CD8-positive, alpha-beta T cell (primary cell): ENCODE measurements at places on chromosomes 3 and 15. TPM values are rescaled to one million over a fixed set of nuclear protein-coding genes. Genes with fewer than 3 reads are reported as not detected.

DNA sequence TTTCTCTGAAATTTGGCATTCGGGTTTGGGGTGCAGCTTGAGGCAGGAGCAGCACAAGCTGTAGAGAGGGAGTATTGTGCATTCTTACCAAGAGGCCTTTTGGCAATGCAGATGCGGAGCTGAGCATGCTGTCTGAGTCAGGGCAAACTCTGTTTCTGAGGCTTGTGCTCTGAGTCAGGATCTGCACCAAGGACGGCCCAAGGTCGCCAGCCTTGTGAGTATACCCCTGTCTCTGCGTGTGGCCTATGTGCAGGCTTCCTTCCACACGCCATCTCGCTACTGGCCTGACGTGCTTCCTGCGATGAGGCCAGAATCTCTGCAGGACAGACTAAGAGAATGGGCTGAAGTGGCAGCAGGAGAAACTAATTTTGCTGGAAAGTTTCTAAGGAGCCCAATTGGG lies 83.8 kb upstream of the ROPN1 start:
- no peak for DNase-seq

DNA sequence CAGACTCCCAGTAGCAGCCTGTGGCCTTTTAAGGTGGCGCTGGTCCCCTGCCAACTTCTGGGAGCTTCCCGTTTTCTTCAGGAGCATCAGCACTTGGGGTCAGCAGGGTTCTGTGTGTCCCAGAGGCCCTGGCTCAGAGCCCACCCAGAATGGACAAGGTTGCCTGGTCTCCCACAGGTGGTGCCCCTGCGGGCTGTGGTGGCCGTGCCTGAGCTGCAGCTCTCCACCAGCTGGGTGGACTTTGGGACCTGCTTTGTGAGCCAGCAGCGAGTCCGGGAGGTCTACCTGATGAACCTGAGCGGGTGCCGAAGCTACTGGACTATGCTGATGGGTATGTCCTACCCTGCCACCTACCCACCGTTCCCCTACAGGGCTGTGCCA lies 15.5 kb downstream of the ACAA1 start:
- no peak for DNase-seq

DNA sequence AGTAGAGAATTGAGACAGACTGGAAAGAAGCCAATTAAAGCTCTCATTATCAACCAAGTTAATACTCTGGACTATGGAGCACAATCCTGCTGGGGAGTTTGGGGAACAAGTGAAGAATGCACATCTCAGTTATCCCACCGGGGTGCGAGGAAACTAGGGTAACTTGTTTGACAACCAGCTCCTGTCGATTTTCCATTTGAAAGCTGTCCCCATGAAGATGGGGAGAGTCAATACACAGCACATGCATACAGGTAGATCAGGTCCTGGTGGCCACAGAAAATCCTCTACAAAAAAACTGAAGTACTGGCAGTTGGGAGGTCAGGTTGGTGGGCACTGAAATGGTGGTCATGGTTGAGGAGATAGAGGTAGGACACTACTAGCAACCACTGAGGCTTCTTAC lies 25.7 kb upstream of the GRAMD1C start:
- no peak for DNase-seq

The PCBP4 gene
- 14.7 TPM for total RNA-seq

- DNase-seq: no peak
These were observed 171.1 kb upstream of the CGNL1 start for GRCh38 chr15:57205027-57205855.

The HEMK1 gene
- total RNA-seq: 12.5 TPM

DNA sequence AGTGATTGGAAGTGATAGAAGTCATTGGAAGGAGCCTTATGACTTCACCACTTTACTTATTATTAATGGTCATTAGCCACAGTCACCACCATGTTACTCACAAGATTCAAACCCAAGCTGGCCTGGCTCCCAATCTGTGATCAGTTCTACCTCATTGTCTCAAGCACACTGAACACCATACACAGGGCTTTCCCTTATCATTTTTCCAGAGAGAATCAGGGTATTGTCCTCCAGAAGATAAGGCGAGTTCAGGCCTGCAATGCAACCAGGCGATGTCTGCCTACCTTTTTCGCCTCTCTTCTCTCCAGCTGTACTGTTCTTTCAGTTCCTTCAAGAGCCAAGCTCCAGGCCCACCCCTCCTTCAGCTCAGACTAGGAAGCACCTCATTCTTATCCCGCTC lies 24.9 kb downstream of the EMC7 start:
- DNase-seq: no peak

DNA sequence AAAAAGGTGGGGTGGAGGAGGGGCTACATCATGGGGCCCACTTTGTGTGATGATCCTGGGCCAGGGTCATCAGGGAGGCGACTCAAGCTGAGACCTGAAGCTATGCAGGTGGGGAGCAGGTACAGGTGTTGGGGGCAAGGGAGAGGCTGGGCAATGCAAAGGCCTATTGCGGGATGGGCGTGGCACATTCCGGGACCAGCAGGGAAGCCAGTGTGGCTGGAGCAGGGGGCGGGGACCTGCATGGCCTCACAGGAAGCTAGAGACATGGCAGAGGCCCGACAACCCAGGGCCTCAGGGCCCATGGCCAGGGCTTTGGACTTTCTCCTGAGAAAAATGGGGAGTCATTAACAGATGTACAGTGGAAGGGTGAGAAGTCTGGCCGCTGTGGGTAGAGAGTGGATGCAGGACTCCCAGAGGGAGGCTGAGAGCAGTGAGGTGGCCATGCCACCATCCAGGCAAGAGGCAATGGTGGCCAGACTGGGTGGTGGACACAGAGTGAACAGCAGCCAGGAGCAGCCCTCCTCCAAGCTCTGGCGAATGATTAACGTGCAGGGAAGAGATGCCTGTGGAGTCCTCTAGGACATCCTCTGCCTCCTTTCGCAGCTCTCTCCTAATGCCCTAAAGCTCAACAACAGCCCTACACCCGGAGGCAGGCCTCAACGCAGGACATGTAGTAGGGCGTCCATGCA lies 122.6 kb upstream of the ATP2B2 start:
- no peak for DNase-seq

DNA sequence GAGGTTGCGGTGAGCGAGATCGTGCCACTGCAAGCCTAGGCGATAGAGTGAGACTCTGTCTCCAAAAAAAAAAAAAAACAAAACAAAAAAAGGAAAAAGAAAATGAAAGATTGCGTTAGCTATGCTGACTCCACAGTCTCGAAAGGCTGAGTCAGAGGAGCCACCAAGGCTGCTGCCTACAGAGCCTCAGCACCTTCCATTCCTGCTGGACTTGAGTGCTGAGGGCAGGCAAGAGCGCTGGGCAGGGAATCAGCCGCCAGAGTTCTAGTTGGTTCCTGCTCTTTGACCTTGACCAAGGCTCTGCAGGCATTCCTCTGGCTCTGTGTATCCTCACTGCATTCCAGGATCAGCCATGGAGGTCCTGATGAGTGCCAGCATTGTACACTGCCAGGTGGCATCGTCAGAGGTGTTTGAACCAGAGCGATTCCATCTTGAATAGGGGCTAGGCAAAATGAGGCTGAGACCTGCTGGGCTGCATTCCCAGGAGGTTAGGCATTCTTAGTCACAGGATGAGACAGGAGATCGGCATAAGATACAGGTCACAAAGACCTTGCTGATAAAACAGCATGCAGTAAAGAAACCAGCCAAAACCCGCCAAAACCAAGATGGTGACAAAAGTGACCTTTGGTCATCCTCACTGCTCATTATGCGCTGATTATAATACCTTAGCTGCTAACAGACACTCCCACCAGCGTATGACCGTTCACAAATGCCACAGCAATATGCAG lies 5.9 kb downstream of the MESP2 start:
- no peak for DNase-seq

The LRRIQ4 gene
- total RNA-seq: not detected

DNA sequence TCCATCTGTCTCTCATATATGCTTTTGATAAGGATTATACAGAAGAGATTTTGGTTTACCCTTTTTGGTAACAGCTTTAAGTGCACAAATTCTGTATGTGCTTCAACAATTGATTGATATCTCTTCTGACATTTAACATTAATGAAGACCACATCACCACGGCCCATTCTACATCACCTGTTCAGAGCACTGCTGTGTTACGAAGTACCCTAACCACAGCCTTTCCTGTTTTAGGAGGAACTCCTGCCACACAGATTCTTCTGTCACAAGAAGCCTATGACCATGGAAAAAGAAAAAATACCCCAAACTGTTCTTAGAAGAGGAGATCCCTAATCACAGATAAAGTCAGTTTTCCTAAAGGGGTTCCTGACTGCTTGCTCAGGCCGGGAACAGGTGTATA lies 170.1 kb downstream of the NSUN3 start:
- no peak for DNase-seq

DNA sequence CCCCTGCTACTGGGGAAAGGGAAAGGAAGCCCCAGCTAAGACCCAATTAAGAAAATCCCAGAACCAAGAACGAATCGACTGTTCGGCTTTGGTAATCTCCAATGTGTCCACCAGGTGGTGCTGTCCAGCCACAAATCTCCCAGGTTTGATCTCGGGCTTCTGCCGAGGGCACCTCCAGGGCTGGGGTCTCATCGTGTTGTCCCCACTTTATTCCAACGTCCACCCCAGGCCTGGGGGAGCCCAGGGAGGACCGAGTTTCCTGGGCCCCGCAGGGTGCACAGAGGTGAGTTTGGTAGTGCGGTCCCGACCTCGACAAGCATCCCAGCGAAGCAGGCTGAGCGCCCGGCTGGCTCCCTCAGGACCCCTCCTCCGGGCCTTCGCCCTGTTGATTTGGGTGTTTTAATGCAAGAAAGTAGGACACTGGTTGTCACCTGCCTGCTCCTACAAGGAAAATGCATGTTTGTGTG lies 185.1 kb downstream of the GOLGA6L6 start:
- DNase-seq: peak; percentile 86

- DNase-seq: peak; percentile 77
These were observed 29.2 kb downstream of the AP3B2 start for GRCh38 chr15:82680200-82681102.

DNA sequence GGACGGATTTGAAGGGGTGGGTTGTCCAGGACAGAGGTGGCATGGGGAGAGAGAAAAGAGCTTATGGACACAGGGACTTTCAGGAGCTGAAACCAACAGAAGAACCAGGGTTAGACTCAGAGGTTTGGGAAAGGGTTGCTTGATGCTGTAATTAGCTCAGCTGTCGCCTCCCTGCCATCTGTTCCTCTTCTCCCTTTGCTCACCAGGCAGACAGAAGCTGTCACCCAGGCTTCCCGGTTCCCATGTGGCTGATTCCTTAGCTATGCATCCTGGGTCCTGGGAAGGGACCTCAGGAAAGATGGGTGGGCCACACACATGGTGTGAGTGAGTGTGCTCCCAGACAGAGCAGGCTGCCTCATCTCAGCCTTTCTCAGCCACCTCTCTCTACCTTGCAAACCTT lies 14.1 kb downstream of the PTPN23 start:
- DNase-seq: no peak

DNA sequence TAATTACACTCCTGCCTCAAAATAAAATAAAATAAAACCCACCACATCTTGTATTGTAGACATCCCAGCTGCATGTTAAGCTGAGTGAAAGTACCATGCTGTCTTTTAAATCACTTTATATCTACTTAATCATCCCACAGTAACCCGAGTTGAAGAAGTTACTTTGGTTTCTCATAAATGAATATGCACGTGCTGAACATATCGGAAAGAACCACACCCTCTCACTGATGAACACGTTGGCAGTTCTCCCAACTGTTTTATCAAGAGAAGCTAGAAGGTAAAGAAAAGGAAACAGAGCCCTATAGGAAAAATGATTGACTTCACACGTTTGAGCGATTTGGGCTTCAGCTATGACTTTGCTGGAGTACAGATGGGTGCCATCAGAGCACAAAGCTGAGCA lies 15.9 kb upstream of the TM4SF19 start:
- no peak for DNase-seq
